ENCODE measurements at places on chromosomes 5 and 9. TPM values are rescaled to one million over a fixed set of nuclear protein-coding genes. Genes with fewer than 3 reads are reported as not detected.
A peak's percentile ranks its signal among the peaks of the same experiment; 100 is the strongest.

- no peaks in the 10 kb centered on the region for H3K27me3 ChIP-seq
- no peaks in the 10 kb centered on the region for H3K36me3 ChIP-seq
- no peak overlapping the region for H3K27ac ChIP-seq
- DNase-seq, result no peak
- H3K4me3 ChIP-seq, result no peak overlapping the region
These were observed 51.9 kb downstream of the MAPKAP1 start for GRCh38 chr9:125655066-125655633.

GRCh38 chr9:133059623-133060022 is 2.2 kb upstream of the CEL start:
- H3K4me3 ChIP-seq, result no peak overlapping the region
- peaks cover under 1% of the 10 kb centered on the region for H3K36me3 ChIP-seq
- H3K27ac ChIP-seq, result no peak overlapping the region
- no peaks in the 10 kb centered on the region for H3K27me3 ChIP-seq
- DNase-seq, result no peak

- H3K27me3 ChIP-seq, result no peaks in the 10 kb centered on the region
- H3K4me1 ChIP-seq, result peaks cover 4% of the 10 kb centered on the region
- DNase-seq, result peak; percentile 71
- no peak overlapping the region for H3K27ac ChIP-seq
- no peaks in the 10 kb centered on the region for H3K36me3 ChIP-seq
These were observed 56.2 kb downstream of the ACER2 start for GRCh38 chr9:19464764-19465585.

- no peaks in the 10 kb centered on the region for H3K4me1 ChIP-seq
- no peak overlapping the region for H3K27ac ChIP-seq
- no peaks in the 10 kb centered on the region for H3K36me3 ChIP-seq
- no peak overlapping the region for H3K4me3 ChIP-seq
- no peaks in the 10 kb centered on the region for H3K27me3 ChIP-seq
- no peak for DNase-seq
These were observed 149.5 kb upstream of the DHFR start for GRCh38 chr5:80804332-80804731.

DNA sequence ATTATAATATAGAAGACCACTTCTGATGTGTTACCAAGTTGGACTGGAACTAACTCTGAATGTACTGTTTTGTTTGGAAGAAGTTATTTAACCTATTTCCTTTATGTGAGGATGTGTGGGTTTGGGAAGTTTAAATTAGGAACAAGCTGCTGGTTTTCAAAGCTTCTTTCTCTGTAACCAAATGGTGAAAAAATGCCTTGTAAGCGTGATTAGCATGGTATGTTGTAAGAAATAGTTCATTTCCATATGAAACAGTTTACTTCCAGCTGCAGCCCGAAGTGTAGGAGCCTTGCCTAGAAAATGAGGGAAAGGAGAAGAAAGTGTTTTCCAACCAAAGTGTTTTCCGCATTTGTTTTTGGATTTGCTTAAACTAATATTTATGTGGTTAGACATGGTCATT is 36.0 kb downstream of the TTC1 start:
- H3K4me1 ChIP-seq, result no peaks in the 10 kb centered on the region
- no peaks in the 10 kb centered on the region for H3K27me3 ChIP-seq
- DNase-seq, result no peak
- no peak overlapping the region for H3K4me3 ChIP-seq
- no peak overlapping the region for H3K27ac ChIP-seq
- peaks cover 23% of the 10 kb centered on the region for H3K36me3 ChIP-seq

DNA sequence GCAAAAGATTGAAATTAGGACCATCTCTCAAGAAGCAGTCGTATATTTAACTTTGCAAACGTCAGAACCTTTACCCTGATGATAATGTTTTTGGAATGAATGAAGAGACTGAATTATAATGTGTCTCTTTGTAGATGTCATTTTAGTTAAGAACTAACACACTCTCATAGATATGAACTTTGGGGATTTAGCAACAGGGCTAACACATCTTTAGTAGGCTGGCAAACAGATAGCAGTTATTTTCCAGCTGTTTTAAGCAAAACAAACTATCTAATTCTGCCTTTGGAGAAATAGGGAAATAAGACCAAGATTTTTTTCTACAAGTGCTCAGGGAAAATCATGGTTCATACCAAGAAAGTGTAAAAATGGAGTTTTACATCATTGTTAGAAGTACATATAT is 469.7 kb downstream of the SPATA31D1 start:
- H3K27ac ChIP-seq, result no peak overlapping the region
- H3K4me3 ChIP-seq, result no peak overlapping the region
- H3K27me3 ChIP-seq, result no peaks in the 10 kb centered on the region
- H3K36me3 ChIP-seq, result no peaks in the 10 kb centered on the region
- no peak for DNase-seq

DNA sequence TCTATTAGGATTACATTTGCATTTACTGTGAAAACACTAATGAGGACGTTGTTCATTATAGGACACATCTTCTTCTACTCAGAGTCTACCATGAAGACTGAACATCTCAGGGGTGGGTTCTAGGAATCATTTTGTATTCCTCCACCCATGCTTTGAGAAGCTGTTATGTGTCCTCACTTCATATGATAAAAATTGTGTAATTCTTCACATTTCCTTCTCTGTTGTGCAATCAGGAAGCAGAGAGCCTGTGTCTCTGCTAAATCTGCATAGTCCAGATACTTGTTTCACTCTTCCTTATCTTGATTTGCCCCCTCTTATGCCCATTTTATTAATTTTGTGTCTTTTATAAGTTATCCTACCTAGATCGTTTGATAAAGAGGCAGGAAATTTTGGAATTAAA is 97.8 kb upstream of the IQGAP2 start:
- no peak overlapping the region for H3K27ac ChIP-seq
- H3K4me1 ChIP-seq, result peaks cover 9% of the 10 kb centered on the region
- no peak for DNase-seq
- no peaks in the 10 kb centered on the region for H3K36me3 ChIP-seq
- no peak overlapping the region for H3K4me3 ChIP-seq

DNA sequence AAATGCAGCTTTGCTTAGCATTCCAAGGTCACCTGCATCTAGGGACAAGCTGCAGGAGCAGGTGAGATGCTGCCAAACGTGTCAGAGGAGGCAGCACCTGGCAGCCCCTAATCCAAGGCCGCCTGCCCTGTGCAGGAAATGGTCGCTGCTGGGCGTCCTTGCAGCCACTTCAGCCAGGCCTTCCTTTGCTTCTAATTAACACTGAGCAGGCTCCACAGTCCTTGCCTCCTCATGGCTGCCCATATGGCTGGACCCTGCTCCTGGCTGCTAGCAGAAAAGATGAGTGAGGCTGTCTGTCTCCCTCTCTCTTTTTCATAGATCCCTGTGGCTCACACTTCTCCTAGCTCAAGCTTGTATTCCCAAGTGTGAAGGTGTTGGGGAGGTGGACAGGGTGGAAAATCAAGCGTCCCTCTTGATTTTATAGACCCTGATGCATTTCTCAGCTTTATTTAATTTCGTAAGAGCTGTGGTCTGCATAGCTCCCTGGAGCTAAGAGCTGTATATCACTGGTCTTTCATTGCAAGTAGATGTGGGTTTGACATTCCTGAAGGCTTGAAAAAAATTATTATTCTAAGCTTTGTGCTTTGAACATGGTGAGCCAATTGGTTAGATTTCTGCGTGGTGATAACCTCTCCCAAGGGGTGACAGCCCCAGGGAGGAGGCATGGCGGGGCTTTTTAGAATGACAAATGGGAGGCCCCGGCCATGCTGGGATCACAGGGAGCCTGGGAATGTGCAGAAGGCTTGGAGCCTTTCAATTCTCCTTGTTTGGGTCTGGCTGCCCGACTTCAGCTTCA is 193.8 kb downstream of the SLIT3 start:
- no peak for DNase-seq
- no peaks in the 10 kb centered on the region for H3K36me3 ChIP-seq
- no peaks in the 10 kb centered on the region for H3K4me1 ChIP-seq
- no peak overlapping the region for H3K4me3 ChIP-seq
- no peak overlapping the region for H3K27ac ChIP-seq

- H3K27ac ChIP-seq, result no peak overlapping the region
- no peaks in the 10 kb centered on the region for H3K36me3 ChIP-seq
- H3K4me3 ChIP-seq, result no peak overlapping the region
- no peaks in the 10 kb centered on the region for H3K27me3 ChIP-seq
These were observed 1.6 kb downstream of the BRINP1 start for GRCh38 chr9:119367683-119368075.

DNA sequence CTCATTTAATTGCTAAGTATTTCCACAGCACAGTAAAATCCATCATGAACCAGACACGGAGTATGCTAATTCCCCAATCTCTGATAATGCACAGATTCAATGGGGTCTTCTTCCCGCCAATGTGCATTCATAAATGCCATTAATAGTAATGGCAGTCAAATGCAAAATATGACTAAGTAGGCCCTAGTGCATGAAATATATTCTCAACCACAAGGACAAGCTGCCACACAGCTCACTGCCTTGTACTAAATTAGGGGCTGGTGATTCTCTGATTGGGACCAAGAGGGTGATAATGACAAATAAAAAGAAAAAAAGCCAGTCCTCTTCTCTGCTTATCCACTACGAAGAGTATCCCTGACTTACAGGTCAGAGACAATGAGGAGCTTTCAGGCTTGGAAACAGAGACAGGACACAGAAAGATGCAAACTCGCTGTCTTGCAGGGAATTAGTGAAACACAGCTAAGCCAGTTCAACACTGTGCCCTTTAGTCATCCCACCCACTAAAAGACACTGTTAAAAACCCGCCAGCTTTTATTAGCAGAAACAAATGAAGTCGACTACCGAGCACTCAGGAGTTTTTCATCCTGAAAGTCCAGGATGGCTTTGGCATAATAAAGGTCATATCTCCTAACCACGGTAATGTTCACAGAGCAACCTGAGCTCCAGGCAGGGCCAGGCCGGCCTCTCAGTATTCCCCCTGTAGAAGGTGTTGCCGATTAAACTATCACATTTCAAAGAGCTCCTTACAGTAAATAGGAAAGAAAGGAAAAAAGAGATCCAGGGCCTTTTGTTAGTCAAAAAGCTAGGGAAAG is 148.1 kb downstream of the EBF1 start:
- no peak for DNase-seq
- H3K27ac ChIP-seq, result no peak overlapping the region
- no peaks in the 10 kb centered on the region for H3K4me1 ChIP-seq
- no peaks in the 10 kb centered on the region for H3K36me3 ChIP-seq
- H3K4me3 ChIP-seq, result no peak overlapping the region
- no peaks in the 10 kb centered on the region for H3K27me3 ChIP-seq

DNA sequence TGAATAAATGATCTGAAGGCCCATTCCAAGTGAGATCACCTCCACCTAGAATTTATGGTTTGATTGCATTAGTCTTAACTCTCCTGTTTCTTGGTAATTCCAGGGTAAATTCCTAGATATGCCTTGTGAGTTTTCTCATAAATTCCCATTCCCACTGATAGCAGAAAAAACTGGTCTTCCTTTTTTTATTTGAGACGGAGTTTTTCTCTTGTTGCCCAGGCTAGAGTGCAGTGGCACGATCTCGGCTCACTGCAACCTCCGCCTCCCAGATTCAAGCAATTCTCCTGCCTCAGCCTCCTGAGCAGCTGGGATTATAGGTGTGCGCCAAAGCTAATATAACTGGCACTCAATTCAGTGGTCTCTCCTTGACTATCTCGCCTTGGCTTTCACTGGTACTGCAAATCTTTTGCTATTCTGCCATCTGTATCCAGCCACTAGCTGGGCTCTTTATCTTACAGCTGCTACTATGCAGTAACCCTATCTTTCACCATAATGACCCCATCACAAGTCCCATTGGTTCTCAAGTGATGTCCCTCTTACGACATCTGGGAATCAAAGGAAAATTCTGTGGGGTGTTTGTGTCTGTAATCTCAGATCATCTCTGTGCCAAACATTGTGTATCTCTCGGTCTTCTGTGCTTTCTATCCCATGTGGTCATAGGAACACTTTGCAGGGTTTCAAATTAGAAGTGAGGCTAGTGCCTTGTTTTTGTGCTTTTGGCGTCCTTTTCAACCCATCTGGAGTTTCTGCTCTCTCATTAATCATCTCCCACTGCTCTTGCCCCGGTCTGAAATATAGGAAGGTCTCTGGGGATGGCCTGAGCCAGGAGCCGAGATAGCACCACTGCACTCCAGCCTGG is 14.4 kb downstream of the HNRNPK start:
- peaks cover 30% of the 10 kb centered on the region for H3K36me3 ChIP-seq
- H3K4me3 ChIP-seq, result no peak overlapping the region
- H3K4me1 ChIP-seq, result no peaks in the 10 kb centered on the region

DNA sequence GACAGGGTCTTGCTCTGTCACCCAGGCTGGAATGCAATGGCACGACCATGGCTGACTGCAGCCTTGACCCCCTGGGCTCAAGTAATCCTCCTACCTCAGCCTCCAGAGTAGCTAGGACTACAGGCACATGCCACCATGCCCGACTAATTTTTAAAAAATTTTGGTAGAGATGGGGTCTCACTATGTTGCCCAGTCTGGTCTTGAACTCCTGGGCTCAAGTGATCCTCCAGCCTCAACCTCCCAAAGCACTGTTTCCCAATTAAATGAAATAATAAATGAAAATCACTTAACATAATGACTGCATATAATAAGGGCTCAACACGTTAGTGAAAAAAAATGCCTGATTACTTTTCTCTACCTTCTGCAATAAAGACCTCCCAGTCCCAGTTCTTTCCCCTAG is 71.0 kb downstream of the UGCG start:
- no peak for DNase-seq
- no peak overlapping the region for H3K27ac ChIP-seq
- H3K36me3 ChIP-seq, result no peaks in the 10 kb centered on the region
- H3K4me1 ChIP-seq, result no peaks in the 10 kb centered on the region
- H3K4me3 ChIP-seq, result no peak overlapping the region

DNA sequence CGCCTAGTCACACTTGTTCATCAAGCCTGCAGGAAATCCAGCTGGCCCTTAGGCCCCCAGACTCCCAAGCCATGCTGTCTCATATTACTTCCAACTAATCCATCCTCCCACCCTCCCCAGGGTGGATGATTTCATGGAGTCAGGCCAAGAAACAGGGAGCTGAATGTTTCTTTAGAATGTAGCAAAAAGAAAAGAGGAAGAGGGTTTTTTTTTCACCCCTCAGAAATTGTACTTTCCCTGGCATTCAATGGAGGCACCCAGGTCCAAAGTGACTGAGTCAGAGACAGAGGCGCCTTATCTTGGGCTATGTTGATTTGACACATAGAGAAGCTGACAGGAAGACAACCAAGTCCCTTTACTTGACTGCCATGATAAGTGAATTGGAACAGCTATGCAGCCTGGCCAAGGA is 260.2 kb upstream of the NR4A3 start:
- H3K4me1 ChIP-seq, result no peaks in the 10 kb centered on the region
- H3K36me3 ChIP-seq, result no peaks in the 10 kb centered on the region
- no peaks in the 10 kb centered on the region for H3K27me3 ChIP-seq

- no peak overlapping the region for H3K27ac ChIP-seq
- DNase-seq, result no peak
- no peaks in the 10 kb centered on the region for H3K36me3 ChIP-seq
These were observed 69.5 kb upstream of the PITX1 start for GRCh38 chr5:135103575-135103853.

DNA sequence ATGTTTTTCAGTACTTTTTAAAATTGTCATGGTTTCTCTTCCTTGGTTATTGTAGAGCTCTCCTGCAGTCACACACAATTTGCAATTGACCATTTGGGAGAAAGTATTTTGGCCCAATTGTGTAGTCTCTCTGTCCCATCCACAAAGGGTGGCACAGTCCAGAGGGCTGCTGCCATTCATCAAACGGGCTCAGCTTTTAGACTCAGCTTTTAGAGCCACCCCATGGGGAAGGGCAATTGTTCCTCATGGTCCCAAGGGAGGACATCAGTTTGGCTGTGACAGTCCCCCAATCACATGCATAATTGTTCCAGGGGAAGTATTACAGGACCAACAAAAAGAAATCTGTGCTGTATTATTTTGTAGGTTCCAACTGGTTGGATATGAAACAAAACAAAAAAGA is 207.6 kb downstream of the ZNF462 start:
- no peak for DNase-seq
- H3K4me1 ChIP-seq, result no peaks in the 10 kb centered on the region
- H3K4me3 ChIP-seq, result no peak overlapping the region
- no peak overlapping the region for H3K27ac ChIP-seq

The MEGF10 gene
- total RNA-seq, result not detected

The MARCHF3 gene
- 1.9 TPM for total RNA-seq
